ENCODE measurements at places on chromosomes 3 and 15.
A peak's percentile ranks its signal among the peaks of the same experiment; 100 is the strongest.

- no peak for DNase-seq
- H3K4me3 ChIP-seq: no peak overlapping the region
- peaks cover 30% of the 10 kb centered on the region for H3K4me1 ChIP-seq
- no peaks in the 10 kb centered on the region for H3K27me3 ChIP-seq
Observed at GRCh38 chr3:126954141-126954842, 28.6 kb upstream of the PLXNA1 start.

- H3K27me3 ChIP-seq: no peaks in the 10 kb centered on the region
- no peaks in the 10 kb centered on the region for H3K4me1 ChIP-seq
- no peak for DNase-seq
- H3K4me3 ChIP-seq: no peak overlapping the region
Observed at GRCh38 chr3:189260556-189261493, 89.1 kb downstream of the TPRG1 start.

- H3K27ac ChIP-seq: no peak overlapping the region
- no peak for DNase-seq
- no peaks in the 10 kb centered on the region for H3K36me3 ChIP-seq
- H3K4me3 ChIP-seq: no peak overlapping the region
- no peaks in the 10 kb centered on the region for H3K27me3 ChIP-seq
Observed at GRCh38 chr15:92796161-92796611, 103.9 kb upstream of the CHD2 start.

- DNase-seq: no peak
- H3K27ac ChIP-seq: no peak overlapping the region
Observed at GRCh38 chr3:195257454-195258448, 13.2 kb downstream of the XXYLT1 start.

DNA sequence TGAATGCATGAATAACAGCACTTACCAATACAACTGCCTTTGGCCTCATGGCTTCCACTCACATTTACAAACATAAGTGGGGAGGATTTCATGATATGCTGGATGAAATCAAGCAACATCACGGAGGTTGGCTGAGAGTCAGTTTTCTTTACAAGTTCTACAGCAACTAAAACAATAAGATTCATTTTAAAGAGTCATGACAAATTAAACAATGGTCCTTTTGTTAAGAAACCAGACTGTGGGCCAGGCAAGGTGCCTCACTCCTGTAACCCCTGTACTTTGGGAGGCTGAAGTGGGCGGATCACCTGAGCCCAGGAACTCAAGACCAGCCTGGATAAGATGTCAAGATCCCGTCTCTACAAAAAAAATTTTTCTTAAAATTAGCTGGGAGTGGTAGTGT is 12.4 kb downstream of the ATR start:
- H3K27ac ChIP-seq: no peak overlapping the region
- no peaks in the 10 kb centered on the region for H3K4me1 ChIP-seq
- no peak for DNase-seq
- H3K27me3 ChIP-seq: no peaks in the 10 kb centered on the region

GRCh38 chr3:133742351-133743091 is 3.7 kb upstream of the TF start:
- H3K4me1 ChIP-seq: no peaks in the 10 kb centered on the region
- H3K4me3 ChIP-seq: no peak overlapping the region
- DNase-seq: no peak
- no peak overlapping the region for H3K27ac ChIP-seq
- peaks cover 28% of the 10 kb centered on the region for H3K27me3 ChIP-seq

- H3K27me3 ChIP-seq: peaks cover 97% of the 10 kb centered on the region
- H3K27ac ChIP-seq: no peak overlapping the region
- H3K4me1 ChIP-seq: peaks cover 17% of the 10 kb centered on the region
- no peak overlapping the region for H3K4me3 ChIP-seq
- H3K36me3 ChIP-seq: no peaks in the 10 kb centered on the region
Observed at GRCh38 chr15:67831363-67831762, 6.1 kb downstream of the SKOR1 start.

DNA sequence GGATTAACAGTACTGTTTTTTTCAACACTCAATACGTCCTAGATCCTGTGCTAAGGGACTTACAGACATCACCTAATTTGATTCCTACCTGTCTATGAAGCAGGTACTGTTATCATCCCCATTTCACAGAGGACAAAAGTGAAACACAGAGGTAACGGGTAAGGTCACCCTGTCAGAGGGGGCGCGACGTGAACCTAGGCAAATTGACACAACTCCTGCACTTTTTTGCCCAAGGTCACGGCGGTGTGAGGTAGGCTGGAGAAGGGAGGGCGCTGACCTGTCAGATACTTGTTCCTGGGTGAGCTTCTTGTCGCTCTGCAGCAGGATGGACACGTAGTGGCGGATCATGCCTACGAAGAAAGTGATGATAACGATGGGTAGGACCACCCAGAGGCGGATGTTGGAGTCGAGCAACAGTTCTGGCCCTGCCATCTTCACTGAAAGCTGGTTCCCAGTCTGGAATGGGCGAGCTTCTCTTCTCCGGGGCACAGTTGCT is 363 bp downstream of the EMC3 start:
- DNase-seq: no peak
- H3K27ac ChIP-seq: peak overlapping the region; percentile 90
- no peaks in the 10 kb centered on the region for H3K27me3 ChIP-seq
- H3K4me3 ChIP-seq: peak overlapping the region; percentile 82

DNA sequence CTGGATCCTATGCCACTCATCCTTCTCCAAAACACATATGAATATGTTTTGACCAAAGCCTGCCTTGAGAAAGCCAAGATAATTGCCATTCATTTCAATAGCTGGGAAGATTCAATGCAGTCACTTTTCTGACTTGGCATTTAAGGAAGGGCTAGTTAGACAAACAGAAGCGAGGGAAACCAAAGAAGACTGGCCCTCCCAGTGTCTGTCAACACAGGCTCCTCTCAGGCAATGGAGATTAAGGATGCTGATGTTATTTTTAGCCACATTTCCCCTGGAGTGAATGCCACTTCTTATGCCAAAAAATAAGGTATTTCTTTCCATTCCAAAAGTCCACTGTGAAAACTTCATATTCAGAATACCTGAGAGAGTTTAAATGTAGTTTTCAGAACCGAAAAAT is 101.7 kb downstream of the P3H2 start:
- H3K36me3 ChIP-seq: no peaks in the 10 kb centered on the region
- DNase-seq: no peak
- no peak overlapping the region for H3K4me3 ChIP-seq
- H3K27me3 ChIP-seq: no peaks in the 10 kb centered on the region

DNA sequence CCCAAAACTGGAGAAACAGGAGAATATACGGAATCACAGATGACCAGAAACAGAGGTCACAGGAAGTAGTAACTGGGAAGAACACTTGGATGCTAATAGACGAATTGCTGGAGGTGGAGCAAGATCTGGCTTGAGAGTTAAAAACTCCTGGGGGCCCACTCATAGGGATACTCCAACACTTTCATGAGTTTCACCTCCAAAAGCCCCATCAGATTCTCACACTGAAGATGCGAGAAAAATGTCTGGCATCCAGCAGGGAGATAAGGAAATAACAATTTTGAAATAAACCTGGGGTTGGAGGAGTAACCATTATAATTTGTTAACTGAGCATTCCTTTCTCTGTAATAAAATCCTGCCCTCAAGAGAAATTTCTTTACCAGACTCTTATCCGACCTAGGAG is 154.0 kb downstream of the ANXA2 start:
- H3K4me3 ChIP-seq: no peak overlapping the region
- peaks cover 12% of the 10 kb centered on the region for H3K27me3 ChIP-seq
- H3K4me1 ChIP-seq: no peaks in the 10 kb centered on the region
- no peak for DNase-seq
- no peak overlapping the region for H3K27ac ChIP-seq

DNA sequence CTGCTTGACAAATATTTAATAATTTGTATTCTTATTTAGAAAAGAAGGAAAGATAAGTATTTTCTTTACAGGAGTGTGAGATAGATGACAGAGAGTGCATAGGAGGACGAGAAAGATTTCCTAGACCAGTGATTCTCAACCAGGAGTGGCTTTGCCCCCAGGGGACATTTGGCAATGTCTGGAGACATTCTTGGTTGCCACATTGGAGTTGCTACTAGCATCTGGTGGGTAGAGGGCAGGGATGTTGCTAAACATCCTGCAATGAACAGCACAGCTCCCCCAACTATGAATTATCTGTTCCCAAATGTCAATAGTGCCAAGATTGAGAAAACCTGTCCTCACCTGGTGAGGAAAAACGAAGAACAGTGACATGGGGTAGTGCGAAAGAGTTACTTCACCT is 30.8 kb upstream of the MINAR1 start:
- no peak for DNase-seq
- no peaks in the 10 kb centered on the region for H3K4me1 ChIP-seq
- H3K27ac ChIP-seq: no peak overlapping the region
- no peak overlapping the region for H3K4me3 ChIP-seq
- no peaks in the 10 kb centered on the region for H3K27me3 ChIP-seq
- no peaks in the 10 kb centered on the region for H3K36me3 ChIP-seq

- no peak for DNase-seq
- H3K4me3 ChIP-seq: no peak overlapping the region
- no peak overlapping the region for H3K27ac ChIP-seq
Observed at GRCh38 chr3:157423337-157423736, 13.3 kb upstream of the PTX3 start.

DNA sequence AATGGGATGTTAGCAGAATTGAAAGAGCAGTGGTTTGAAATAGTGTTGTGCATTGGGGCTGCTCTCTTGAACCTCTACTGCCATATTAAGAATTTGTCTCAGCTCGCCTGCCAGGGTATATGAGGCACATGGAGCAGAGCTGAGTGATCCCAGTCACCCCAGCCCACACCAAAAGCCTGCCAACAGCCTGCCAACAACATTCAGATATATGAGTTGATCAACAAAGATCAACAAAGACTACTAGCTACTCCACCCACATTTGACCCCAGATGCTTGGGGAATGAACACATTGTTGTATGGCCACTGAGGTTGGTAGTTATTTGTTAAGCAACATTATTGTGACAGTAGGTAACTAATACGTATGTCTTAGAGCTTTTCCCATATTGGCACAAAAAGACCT is 570.9 kb upstream of the IL12A start:
- H3K4me1 ChIP-seq: peaks cover 4% of the 10 kb centered on the region
- no peaks in the 10 kb centered on the region for H3K27me3 ChIP-seq
- no peak overlapping the region for H3K27ac ChIP-seq
- no peaks in the 10 kb centered on the region for H3K36me3 ChIP-seq

DNA sequence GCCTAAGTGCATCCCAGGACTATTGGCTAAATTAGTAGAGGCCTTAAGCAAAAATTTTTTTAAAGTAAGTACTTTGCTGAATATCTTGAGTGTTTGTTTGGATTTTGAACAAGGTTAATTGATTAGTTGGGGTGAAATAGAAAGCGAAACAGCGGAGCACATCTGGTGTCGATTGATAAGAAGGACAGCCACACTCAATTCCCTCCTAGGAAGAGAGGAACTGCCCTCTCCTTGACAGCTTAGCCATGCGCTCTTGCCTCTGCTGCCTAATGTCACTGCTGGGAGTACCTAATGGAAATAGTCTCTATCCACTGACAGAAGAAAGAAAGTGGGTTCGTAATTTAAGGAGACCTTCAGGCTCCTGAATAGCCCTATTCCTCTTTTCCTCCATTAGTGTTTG is 943.6 kb downstream of the DIPK2A start:
- H3K4me3 ChIP-seq: no peak overlapping the region
- DNase-seq: no peak
- H3K27ac ChIP-seq: no peak overlapping the region
- no peaks in the 10 kb centered on the region for H3K27me3 ChIP-seq
- H3K4me1 ChIP-seq: no peaks in the 10 kb centered on the region

GRCh38 chr3:124885466-124886167 is 1.5 kb downstream of the ITGB5 start:
- peak overlapping the region; percentile 67 for H3K4me3 ChIP-seq
- no peaks in the 10 kb centered on the region for H3K36me3 ChIP-seq
- DNase-seq: no peak
- peak overlapping the region; percentile 88 for H3K27ac ChIP-seq
- H3K4me1 ChIP-seq: peaks cover 67% of the 10 kb centered on the region
